ENCODE measurements at places on chromosomes 5 and 9.

GRCh38 chr9:137919649-137920141 is 42.1 kb downstream of the CACNA1B start:
- DNase-seq = no peak

- DNase-seq = no peak
Observed at GRCh38 chr5:31135542-31135941, 57.9 kb upstream of the CDH6 start.

DNA sequence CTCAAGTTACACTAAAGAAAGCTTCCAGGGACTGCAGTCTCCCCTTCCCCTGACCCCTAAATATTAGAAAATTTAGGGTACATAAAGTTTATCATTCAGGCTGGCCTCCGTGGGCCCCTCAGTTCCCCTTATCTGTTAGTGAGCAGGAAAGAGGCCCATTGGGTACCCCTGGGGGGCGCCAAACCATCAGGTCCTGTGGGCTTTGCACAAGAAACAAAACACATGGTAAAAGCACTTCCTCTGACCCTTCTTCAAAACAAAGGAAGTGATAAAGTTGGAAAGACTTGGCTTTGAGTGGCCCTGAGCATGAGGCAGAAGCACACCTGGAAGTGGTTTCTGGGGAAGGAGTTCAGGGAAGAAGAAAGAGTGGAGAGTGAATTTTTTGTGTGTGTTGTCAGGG is 213.0 kb downstream of the SMARCA2 start:
- DNase-seq = no peak

GRCh38 chr9:86082870-86083269 is 16.5 kb downstream of the GOLM1 start:
- DNase-seq = no peak

- peak; percentile 70 for DNase-seq
Observed at GRCh38 chr5:39394946-39395345, 29.8 kb downstream of the DAB2 start.

DNA sequence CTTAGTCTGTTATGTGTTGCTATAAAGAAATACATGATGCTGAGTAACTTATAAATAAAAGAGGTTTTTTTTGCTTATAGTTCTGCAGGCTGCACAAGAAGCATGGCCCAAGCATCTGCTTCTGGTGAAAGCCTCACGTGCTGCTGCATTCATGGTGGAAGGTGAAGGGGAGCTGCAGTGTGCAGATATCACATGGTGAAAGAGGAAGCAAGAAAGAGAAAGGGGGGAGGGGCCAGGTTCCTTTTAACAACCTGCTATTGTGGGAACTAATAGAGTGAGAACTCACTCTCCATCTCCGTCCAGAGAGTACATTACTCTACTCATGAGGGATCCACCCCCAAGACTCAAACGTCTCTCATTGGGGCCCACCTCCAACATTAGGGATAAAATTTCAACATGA is 12.5 kb upstream of the PARP8 start:
- DNase-seq = no peak

- no peak for DNase-seq
Observed at GRCh38 chr5:39164016-39164415, 55.3 kb downstream of the FYB1 start.

DNA sequence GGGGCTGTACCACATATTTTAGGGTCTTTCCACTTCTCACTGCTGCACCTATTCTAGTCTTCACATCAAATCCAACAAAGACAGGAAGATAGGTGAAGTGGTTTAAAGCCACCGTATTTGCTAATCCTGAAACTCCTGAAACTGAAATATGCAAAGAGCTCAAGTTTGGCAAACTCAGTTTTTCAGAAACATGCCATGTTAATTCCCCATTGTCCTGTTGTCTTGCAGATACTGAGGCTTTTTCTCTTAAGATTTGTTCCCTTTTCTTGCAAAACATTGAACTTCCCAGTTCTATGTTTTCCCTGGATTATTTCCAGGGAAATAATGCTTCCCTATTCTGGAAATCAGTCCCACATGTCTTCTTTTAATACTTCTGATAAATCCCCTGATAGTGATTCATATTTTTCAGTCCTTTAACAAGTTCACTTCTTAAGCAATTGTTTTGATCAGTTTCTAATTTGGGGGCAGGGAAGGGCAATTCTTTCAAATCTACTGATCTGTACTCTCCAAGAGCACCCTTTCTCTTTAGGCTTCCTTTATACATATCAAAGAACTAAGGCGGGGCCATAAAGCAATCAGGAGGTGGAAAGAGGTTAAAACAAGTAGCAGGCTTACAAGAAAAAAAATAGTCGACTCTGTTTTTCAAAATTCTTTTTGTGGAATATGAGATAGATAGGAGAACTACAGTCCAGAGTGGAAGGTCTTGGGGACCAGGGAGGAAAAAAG is 648.5 kb downstream of the BNC2 start:
- DNase-seq = no peak

GRCh38 chr5:17228821-17229291 is 11.4 kb downstream of the BASP1 start:
- DNase-seq = peak; percentile 54

GRCh38 chr5:181160152-181160754 is 12.9 kb downstream of the OR2V2 start:
- peak; percentile 89 for DNase-seq

DNA sequence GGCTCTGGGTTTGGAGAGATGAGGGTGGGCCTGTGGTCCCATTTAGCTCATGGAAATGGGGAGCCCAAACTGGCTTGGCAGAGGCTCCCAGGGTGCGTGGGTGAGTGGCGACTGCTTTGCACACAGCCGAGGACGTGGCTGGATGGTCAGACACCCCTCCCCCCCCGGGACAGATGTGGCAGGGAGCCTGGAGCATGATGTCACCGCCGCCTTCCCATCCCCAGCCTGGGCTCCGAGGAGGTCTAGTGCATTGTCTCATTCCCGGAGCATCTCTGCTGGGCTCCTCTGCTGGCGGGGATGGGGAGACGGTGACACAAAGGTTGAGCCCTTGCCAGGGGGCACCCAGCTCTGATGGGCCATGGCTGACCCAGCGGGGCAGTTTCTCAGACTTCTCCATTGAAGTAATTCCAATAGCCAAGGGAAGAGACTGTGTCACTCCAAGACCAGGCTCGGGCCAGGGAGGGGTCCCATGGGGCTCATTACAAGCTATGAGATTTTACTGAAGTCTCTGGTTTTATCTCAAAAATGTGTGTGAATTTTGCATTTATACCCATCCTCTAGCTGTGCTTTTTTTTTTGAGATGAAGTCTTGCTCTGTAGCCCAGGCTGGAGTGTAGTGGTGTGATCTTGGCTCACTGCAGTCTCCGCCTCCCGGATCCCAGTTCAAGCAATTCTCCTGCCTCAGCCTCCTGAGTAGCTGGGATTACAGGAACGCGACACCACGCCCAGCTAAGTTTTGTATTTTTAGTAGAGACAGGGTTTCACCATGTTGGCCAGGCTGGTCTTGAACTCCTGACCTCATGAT is 36.1 kb downstream of the HMCN2 start:
- peak; percentile 97 for DNase-seq

DNA sequence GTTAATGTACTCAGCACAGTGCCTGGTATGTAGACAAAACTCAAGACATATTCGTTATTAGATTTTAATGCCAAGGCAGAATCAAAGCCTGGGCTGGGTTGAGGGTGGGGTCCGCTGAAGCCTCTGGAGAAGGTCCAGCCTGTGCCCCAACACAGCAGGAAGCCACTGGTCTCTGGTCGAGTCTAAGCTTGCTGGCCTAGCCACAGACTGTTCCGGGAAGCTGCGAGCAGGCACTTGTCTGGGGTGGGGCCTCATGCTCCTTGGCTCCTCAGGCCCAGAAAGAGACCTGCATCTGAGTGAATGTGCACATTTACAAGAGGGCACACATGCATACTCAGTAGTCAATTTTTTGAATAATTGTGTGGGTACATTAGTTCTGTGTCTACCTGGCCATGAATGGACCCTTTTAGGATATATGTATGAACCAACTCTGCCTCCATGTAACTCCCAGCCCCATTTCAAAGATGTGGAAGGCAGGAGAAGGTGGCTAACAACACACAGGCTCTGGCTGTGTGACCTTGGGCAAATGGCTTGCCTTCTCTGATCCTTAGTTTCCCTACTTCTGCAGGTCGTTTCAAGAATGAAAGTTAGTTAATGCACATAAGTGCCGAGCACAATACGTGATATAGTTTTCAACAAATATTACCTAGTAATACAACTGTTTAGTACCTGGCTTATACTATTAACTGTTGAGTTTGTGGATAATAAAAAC is 18.3 kb downstream of the FAT2 start:
- DNase-seq = no peak

DNA sequence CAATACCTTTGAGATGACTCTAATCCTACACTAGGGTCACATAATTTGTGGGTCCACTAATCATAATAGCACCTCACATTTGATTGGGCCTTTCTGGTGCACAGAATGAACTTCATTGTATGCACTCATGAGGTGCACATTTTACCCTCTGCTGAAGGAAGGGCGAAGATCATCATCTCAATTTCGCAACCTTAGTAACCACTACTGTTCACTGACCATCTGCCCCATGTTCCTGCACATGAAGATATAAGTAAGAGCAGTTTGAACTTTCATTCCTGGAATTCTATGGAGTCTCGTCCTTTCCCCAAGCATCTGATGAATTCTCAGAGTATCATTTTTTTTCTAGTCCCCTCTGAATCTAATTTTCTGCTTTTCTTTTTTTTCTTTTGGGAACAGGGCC is 21.2 kb downstream of the GAS1 start:
- DNase-seq = peak; percentile 42

GRCh38 chr5:4207486-4207885 is 611.9 kb downstream of the IRX1 start:
- no peak for DNase-seq

- DNase-seq = no peak
Observed at GRCh38 chr9:72485821-72486593, 35.4 kb upstream of the TMC1 start.

- DNase-seq = no peak
Observed at GRCh38 chr9:120983259-120983837, 56.8 kb upstream of the TRAF1 start.

GRCh38 chr9:77188242-77188641 is 10.9 kb downstream of the VPS13A start:
- no peak for DNase-seq

- peak; percentile 74 for DNase-seq
Observed at GRCh38 chr9:105901514-105902109, 207.3 kb downstream of the TMEM38B start.

DNA sequence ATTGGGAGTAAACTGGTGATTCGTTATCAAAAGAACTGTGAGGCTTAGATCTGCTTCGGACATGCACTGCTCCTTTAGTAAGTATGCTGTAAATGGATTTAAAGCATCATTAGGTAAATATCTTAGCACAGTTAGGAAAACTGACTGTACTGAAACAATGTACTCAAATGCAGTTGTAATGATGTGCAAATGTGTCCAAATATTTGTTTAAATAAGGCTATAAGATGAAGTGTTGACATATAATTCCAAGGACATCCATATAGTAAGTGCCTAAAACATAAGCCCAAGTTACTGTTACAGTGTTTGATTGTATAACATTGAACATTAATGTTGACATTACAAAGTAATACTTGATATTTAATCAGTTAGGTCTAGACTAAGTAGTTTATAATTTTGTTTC is 512.5 kb upstream of the CDH18 start:
- DNase-seq = no peak

GRCh38 chr5:12023614-12024241 is 119.5 kb upstream of the CTNND2 start:
- no peak for DNase-seq

GRCh38 chr9:27835746-27836145 is 262.5 kb upstream of the C9orf72 start:
- peak; percentile 42 for DNase-seq

DNA sequence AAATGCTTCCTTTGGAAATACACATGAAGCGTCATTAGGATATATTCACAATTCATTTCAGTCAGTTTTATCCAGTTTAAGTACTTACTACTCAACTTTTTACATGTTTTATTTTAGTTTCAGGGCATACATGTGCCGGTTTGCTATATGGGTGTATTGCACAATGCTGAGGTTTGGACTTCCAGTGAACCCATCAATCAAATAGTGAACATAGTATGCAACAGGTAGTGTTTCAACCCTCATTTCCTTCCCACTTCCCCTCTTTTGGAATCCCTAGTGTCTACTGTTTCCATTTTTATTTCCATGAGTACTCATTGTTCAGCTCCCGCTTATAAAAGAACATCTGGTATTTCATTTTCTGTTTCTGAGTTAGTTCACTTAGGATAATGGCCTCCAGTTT is 74.7 kb downstream of the TMEM161B start:
- no peak for DNase-seq

- no peak for DNase-seq
Observed at GRCh38 chr9:38336341-38336740, 56.2 kb upstream of the ALDH1B1 start.

DNA sequence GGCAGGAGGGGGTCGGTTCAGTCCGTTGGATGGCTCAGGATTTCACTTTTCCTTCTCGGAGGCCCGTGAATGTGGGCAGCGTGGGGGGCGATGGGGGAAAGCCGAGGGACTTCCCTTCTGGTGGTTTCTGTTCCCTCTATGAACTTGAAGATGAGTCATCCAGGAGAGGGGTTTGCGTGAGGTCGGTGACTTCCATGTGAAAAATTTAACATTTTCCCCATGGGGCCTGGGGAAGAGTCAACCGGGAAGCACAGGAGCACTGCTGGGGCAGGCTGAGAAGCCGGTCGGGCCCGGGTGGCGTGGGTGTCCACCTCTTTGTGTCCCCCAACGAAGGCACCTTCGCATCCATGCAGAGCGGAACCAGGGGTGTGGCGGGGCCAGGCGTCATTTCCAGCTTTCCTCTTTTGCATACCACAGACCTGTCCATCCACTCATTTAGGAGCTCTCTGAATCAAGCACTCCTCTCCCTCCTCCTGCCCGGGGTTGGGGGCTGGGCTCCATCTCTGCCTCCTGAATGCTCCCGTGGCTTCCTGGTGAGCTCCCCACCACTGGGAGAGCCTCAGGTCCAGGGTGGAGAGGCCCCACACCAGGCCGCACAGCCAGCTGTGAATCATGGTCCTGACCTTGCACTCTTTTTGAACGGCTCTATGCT is 68.4 kb downstream of the ANKRD33B start:
- no peak for DNase-seq

- peak; percentile 69 for DNase-seq
Observed at GRCh38 chr9:6106711-6107339, 91.4 kb upstream of the RANBP6 start.

DNA sequence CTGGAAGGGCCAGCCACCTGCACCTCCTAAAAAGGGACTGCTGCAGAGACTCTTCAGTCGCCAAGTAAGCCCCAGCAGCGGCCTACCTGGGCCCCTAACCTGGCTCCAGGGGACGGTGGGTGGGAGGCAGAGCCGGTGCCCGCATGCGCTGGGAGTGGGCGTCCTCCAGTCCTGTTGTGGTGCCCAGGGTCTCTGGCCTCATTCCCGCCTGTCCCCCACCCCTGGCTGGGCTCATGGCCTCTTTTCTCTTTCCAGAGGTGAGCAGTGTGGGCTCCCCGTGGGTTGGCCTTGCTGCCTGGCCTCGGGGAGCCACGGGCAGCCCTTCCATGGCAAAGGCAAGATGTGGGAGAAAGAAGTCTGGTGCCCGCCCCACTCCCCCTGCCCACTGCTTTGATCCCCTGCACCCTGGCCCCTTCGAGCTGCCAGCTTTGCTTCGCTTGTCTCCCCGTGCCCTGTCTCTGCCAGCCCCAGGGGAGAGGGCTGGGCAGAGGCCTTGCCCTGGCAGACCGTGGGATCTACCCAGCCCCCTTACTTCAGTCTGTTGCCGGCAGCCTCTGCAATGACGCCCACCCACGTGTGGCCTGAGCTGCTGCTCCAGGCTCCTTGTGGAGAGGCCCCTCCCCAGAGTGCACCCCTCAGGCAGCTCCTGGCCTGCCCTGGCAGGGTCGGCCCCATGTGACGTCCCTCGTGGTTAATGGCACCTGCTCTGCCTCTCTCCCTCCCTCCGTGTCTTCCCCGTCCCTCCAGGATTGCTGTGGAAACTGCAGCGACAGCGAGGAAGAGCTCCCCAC is 5.4 kb upstream of the PRR7 start:
- peak; percentile 49 for DNase-seq

Data from osteoblast (primary cell).